ENCODE measurements at places on chromosomes 6 and 20.

DNA sequence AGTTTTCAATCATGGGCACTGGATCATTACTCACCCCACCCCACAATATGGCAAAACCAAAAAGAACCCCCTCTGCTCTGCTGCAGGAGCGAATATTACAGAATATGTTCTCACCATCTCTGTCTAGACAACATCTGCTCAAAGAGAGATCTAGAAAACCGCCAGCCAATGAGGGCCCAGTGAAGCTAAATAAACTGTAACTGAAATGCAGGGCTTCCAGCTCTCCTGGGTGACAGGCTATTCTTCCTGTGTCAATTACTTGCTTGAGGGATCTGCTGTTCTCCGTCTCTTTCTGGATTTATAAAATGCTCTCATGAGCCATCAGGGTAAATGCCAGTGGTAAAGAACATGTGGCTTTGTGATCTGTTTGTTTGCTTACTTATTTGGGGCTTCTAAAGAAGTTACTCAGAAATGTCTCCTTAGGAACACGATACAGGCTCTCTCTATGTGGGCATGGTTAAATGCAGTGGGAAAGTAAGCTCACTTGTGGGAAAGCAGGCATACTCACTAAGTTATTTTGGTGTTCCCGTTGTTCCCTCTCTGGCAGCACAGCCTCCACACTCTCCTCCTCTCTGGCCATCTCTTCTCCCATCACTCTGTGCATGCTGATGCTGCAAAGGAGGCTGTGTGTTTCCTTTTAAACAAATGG lies 44.8 kb downstream of the TTI1 start:
- no peak for DNase-seq

DNA sequence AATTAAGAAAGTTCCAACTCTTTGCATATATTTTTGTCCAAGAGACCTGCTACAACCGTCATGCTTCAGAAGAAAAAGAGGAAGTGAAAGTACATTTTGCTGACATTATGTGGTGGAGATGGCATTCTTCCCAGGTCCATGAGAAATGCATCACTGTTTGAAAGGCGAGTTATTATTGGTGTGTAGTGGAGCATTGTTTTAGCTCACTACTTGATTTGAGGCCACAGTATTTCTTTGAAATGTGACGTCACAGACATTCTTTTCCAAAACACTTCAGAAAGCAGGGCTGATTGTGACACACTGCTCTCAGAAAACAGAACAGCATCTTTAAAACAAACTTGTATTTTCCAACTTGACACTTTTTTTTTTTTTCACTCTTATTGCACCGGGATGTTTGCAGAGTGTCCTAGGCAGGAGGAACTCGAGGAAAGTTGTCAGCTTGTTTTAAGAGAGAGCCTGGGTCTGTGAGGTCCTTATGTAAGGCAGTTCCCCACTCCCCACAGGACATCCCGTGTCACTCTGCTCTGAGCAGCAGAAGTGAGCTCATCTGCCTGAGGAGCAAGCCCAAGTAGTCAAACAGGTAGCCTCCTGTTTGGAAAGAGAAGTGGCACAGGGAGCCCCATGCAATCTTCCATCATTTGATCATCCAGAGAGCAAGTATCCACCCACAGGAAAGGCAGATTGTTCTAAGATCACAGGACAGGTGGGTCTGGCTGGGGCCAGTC lies 1.1 kb downstream of the SPTLC3 start:
- DNase-seq, result no peak

DNA sequence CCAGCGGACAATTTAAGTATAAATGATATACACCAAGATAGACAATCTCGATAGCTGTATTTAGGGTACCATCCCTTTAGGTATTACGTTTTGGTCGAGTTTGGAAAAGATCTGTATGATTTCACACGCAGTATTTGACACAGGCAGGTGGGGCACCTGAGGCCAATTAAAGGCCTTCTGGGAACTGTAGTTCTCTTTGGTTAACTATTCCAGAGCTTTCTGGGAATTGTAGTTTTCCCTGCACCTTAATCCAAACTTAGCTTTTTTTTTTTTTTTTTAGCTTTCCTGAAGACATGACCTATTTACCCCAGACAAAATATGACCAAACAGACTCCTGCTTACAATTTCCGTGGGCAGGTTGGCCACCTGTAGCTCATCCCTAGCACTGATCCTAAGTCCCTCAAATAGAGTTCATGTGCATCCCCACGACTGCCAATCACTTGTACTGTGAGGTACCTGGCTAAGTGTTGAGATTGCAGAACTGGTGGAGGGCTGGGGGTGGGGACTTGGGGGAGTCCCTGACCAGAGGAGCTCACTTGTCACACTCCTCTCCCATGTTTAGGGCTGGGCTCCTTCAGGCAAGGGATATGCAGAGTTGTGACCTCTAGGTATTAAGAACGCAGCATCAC lies 999 bp upstream of the EHMT2 start:
- DNase-seq, result no peak

GRCh38 chr6:138240476-138241245 lies 22.4 kb upstream of the PBOV1 start:
- DNase-seq, result no peak

DNA sequence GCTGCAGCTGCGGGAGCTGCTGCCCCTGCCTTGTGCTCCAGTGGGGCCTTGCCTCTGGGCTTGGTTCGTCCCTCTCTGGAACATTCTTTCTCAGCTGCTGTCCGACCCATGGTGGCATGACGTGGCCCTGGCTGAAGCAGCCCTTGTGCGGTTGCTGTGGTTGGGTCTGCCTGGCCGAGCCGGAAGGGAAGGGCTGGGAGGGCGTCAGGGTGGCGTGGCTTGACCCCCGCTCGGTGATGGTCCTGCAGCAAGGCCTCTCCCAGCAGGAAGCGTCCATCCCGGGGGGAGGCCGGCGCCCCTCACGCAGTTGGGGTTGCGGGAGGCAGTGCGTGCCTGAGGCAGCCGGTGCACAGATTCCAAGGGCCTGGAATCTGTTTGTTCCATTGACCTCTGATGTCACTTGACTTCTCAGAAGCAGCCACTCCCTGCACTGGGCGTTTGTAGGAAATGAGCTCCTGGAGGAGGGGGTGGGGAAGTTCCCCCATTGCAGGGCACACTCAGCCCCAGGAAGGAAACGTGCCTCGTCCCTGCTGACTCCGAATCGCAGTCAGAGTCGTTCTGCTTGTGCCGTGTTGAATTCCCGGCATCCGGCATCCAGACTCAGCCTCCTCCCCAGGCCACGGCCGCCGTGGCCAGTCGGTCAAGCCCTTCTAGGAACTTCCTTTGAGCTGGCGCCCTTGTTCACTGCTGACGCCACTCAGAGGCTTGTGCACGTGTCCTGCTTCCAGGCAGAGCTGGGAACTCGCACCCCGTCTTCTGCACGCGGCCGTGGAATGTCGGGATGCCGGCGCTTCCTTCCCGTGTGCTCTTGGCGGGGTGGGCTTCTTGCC lies 9.7 kb upstream of the TNFRSF6B start:
- no peak for DNase-seq

DNA sequence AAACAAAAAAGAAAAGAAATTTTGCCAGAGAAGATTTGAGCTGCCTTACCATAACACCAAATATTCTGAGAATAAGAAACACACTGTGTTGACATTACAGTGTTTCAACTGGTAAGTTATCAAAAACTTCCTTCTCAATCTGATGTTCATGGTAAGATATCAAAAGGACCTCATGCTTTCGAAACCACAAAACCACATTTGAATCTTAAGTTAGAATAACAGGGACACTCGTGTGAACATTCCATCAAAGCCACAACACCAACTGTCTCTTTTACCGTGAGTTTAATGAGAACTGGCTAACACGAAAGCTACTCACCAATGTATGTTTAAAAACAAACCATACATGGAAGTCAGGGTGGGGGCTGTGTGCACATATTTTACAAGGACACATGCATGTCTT lies 73.0 kb upstream of the OPRM1 start:
- no peak for DNase-seq

GRCh38 chr6:21666201-21666691 lies 72.7 kb downstream of the SOX4 start:
- no peak for DNase-seq

- no peak for DNase-seq
These were observed 6.0 kb downstream of the SDC4 start for GRCh38 chr20:45341939-45342854.

DNA sequence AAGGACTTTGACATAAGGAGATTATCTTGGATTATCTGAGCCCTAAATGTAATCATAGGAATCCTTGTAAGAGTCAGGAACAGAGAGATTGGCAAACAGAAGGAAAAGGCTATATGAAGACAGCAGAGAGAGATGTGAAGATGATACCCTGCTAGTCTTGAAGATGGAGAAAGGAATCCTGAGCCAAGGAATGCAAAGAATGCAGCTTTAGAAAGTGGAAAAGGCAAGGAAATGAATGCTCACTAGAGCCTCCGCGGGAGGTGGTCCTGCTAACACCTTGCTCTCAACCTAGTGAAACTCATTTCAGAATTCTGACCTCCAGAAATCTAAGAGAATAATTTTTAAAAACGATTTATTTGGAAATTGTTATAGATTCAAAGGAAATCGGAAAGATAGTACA lies 117.1 kb downstream of the TBXT start:
- no peak for DNase-seq

- DNase-seq, result no peak
These were observed 9.5 kb upstream of the NOL7 start for GRCh38 chr6:13605634-13606033.

GRCh38 chr6:257774-258173 lies 34.5 kb upstream of the DUSP22 start:
- DNase-seq, result no peak

DNA sequence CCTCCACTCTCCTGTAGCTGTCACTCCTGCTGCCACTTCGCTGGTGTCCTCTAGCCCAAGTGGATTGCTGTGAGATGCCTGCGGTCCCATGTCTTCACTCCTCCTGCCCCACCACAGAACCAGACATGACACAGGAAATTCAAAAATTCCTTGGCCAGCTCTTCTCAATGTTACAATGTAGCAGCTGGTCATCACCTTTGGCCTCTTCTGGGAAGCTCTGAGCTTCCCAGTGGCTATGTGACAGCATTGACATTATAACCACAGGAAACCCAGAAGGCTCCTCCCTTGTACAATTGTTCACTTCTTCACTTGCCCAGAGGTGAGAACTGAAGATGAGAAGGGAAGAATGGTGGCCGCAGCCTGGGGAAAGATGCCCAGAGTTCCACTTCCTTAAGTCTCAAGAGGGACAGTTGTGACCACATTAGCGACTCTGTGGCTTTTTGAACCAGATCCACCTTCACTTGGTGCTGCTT lies 76.1 kb upstream of the NAA20 start:
- no peak for DNase-seq

DNA sequence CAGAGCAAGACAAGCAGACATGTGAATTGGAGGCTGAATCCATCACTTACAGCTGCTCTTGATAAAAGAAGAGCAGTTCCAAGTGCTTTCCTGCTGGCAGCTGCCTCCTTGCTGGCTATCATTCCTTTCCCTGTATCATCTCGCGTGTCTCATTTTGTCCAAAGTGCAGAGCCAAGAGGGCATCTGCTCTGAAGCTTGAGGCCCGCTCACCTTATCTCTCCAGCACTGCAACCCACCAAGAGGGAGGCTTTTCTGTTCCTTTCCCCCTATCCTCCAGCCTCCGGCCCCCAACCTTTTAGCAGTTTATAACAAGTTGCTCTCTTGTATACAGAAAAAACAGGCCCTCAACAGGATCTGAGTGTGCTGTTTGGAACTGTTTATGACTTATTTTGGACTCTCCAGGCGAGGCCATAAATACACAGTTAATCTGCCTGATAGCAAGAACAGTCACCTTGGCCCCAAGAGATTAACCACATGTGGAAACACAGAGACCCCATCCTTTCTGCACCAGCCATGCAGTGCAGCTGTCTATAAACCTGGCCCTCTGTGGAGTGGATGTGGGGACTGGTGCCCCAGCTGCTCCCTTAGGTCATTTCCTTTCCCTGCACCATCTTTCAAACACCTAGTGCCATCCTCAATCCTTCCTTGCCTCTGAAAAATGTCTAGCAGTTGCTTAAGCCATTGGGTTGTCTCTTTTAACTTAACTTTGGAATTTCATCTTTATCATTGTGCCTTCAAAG lies 172.5 kb upstream of the FERMT1 start:
- no peak for DNase-seq

DNA sequence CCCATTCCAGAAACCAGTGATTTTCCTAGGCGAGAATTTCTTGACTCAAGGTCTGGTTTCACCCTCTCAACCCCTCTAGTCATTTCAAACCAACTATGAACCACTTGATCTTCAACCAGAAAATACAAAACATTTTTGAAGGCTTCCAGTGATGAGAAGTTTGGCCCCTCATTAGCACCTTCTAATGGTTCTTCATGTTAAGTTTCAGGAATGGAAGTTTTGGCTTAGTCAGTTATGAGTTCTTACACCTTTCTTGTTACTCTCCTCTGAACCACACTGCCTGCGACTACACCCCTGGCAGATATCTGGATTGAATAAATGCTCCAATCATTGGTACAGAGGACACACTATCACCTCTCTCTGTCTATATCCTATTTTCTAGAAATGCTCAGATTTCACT lies 67.2 kb downstream of the GJA10 start:
- no peak for DNase-seq

GRCh38 chr20:49323622-49324238 lies 45.9 kb upstream of the ZNFX1 start:
- DNase-seq, result no peak

GRCh38 chr20:21338291-21338690 lies 35.2 kb downstream of the XRN2 start:
- DNase-seq, result no peak

DNA sequence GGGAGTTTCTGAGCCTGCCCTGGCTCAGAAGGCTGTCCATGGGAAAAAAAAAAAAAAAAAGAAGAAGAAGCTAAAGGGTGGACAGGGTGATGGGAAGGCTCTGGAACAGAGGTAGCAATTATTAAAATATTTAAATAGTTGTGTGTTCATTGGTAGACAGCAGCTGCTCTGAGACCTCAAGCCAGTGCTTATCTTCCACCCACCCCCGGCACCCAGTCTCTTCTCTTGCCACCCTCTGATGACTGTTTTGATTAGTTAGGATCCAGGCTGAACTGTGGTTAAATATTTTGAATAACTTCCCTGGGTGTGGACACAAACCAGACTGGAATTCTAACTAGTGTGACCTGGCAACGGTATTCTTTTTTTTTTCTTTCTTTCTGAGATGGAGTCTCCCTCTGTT lies 16.9 kb upstream of the SRSF3 start:
- no peak for DNase-seq

GRCh38 chr20:21105429-21106170 lies 558 bp downstream of the LINC00237 start:
- no peak for DNase-seq

Measured in stimulated activated CD4-positive, alpha-beta T cell treated with anti-CD3 and anti-CD28 coated beads, Interleukin-15, amount 100 ng/mL, for 1 hour (primary cell).